ENCODE measurements at places on chromosomes 7 and 10.

DNA sequence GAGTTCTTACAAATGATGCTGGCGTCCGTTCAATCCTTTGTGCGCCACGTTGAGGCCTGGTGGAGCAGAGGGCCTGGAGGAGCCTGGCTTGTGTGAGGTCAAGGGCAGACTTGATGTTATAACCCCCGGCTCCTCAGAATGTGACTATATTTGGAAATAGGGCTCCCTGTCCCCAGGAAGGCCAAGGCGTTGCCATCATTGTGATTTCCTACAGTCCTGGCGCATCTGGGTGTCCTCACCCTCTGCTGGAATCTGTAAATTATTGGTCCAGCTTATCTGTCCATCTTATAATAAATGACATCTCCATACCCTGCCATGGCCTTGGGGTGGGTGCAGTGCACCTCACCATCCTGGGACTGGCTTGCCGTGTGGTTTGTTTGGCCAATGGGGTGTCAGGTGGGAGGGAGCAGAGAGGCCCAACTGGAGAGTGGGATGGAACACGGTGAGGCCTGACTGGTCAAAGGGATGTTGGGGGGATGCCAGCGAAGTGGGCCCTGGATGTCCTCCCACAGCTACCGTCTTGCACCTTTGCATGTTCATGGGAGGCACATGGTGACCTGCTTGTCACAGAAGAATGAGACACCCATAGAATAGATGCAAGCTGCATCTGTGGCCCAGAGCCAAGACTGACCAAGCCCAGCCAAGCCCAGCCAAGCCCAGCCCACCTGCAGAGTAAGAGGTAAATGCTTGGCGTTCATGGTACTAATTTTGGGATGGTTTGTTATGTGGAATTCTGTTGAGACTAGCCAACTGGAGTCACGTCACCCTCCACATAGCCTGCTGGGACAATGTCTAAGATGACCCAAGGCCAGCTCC lies 11.1 kb upstream of the LRRC27 start:
- no peak for DNase-seq

DNA sequence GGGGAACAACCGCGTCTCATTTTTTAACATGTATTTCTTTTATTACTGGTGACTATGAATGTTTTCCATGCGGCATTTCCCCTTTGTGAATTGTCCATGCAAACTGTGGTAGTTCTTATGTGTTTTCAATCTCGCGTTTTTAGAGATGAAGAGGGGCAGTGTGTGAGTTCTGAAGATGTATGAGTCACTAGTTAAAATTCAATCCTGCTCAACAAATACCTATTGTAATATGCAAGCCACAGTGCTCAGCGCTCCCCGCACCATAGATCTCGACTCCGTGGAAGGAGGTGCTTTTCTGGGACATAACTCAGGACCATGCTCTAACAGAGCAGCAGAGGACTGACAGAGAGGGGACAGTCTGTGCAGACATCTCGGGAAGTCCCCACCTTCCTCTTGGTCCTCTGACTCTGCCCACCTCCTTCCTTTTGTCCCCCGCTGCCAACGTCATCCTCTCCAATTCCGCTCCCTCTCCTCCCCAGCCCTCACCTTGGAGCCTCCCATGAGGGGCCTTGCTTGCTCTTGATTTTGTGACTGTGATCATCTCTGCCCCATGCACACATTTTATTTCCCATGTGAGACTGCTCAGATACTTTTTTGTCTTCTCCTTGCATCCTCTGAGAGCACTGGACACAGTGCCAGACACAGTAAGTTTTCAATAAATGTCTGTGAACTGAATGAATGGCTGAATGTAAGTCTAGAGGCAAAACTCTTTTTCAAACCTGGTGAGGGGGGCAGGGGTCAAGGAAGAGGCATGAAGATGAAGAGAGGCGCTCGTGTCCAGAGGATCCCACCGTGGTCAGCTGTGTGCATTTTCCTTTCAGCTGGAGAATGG lies 42.7 kb upstream of the PLEKHA1 start:
- no peak for DNase-seq

- DNase-seq = no peak
Measured at GRCh38 chr7:95141755-95142154, 182.6 kb downstream of the PON1 start.

- DNase-seq = peak; percentile 17
Measured at GRCh38 chr7:98105942-98106544, 619 bp upstream of the LMTK2 start.

GRCh38 chr7:1704811-1705738 lies 35.0 kb downstream of the ELFN1 start:
- DNase-seq = peak; percentile 6

- no peak for DNase-seq
Measured at GRCh38 chr7:131501930-131502685, 54.3 kb downstream of the PODXL start.

GRCh38 chr10:11177381-11177780 lies 159.7 kb downstream of the CELF2 start:
- DNase-seq = no peak

DNA sequence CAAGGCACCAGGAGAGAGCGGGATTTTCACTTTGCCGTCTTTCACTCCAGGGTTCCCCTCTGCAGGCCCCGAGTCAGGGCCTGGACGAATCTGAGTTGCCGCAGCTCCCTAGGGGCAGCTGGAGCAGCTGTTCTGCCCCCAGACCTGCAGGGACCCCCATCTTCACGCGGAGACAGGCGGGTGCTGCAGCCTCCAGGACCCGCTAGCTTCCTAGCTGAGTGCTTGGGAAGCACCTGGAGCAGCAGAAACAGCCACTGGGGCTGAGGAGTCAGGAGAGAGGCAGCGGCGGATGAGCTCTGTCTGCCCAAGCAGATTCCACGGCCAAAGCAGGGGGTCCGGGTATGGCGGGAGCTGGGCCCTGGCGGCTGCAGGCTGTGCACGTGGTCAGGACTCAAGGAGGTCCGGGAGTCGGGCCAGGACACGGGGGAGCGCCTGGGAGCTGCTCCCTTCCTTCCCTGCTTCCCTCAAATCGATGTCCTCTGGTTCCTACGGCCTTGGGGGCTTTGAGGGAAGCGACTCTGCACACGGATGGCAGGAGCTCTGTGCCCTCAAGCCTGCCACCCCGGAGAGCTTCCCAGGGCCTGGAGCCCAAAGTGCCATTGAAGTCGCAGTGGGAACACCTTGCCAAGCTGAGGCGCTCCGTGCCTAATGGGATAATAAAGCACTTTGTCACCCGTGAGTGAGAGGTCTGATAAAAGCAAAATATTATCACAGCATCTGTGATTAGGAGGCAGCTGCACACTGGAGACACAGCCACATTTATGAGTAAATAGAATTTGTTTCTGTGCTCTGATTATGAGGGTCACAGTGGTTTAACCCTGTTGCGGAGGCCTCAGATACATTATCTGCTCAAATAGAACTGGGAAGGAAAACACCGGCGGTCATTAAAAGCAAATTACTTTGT lies 17.2 kb downstream of the MNX1 start:
- DNase-seq = no peak

- no peak for DNase-seq
Measured at GRCh38 chr10:70592186-70592735, 10.3 kb downstream of the PRF1 start.

- DNase-seq = no peak
Measured at GRCh38 chr7:28592861-28593260, 180.5 kb downstream of the CREB5 start.

- no peak for DNase-seq
Measured at GRCh38 chr10:13690281-13690825, 103.6 kb downstream of the PRPF18 start.

GRCh38 chr10:17340144-17340829 lies 112.2 kb downstream of the VIM start:
- no peak for DNase-seq

DNA sequence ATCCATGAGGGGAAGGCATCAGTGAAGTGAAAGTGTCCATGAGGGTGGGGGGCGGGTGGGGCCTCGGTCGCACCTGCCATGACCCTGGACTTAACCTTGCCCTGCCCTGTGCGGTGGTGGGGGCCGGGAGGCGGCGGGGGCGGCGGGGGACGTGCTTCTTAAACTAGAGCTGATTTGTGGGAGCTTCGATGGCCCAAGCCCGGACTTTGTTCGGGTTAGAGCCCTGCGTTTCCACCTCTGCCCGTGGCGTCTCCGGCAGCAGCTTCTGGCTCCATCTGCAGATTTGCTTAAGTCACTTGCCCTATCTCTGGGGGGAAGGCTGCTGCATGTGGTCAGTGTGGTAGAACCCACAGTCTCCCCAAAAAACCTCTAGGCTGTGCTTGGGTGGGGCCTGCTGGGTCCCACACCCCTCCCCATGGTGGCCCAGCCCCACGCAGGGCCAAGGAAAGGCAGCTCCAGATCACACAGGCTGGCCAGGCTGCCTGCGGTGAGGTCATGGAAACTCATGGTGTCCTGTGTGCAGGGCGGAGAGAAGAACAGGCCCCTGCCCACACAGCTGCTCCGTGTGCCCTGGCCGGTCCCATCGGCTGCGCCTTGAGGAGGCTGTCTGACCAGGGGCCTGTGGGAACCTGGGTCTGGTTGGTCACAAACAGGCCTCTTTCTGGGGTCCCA lies 93.2 kb downstream of the INPP5A start:
- DNase-seq = no peak

- DNase-seq = no peak
Measured at GRCh38 chr7:134690016-134690415, 43.4 kb downstream of the BPGM start.

DNA sequence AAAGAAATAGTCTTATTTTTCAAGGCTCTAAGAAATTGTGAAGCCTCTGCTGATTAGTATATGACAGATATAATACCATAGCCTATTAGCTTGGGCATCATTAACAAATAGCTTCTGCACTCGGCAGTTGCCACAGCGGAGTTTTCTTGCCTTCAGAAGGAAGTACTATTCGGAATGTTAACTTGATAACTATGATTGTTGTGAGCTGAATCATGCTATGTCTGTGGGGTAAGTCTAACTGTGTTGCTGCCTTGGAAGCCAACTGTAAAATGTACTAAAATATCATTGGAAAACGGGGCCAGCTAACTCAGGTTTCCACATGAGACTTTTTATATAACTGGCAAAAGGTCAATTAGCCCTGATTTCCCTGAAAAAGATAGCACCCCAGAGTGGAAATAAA lies 93.2 kb downstream of the TWIST1 start:
- no peak for DNase-seq

DNA sequence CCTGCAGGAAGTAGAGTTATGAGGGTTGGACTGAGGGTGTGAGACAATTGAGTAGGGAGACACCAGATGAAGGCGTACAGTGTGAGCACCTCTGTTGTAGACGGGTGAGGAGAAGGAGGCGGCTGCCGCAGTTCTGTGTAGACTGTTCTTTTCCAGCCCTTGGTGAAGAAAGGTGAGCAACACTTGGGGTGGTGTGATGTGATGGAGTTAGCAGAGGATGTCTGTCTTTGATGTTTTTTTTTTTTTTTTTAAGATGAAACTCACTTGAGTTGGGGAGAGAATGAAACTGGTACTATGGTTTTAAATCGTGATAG lies 42.8 kb upstream of the RNF216 start:
- DNase-seq = peak; percentile 46

DNA sequence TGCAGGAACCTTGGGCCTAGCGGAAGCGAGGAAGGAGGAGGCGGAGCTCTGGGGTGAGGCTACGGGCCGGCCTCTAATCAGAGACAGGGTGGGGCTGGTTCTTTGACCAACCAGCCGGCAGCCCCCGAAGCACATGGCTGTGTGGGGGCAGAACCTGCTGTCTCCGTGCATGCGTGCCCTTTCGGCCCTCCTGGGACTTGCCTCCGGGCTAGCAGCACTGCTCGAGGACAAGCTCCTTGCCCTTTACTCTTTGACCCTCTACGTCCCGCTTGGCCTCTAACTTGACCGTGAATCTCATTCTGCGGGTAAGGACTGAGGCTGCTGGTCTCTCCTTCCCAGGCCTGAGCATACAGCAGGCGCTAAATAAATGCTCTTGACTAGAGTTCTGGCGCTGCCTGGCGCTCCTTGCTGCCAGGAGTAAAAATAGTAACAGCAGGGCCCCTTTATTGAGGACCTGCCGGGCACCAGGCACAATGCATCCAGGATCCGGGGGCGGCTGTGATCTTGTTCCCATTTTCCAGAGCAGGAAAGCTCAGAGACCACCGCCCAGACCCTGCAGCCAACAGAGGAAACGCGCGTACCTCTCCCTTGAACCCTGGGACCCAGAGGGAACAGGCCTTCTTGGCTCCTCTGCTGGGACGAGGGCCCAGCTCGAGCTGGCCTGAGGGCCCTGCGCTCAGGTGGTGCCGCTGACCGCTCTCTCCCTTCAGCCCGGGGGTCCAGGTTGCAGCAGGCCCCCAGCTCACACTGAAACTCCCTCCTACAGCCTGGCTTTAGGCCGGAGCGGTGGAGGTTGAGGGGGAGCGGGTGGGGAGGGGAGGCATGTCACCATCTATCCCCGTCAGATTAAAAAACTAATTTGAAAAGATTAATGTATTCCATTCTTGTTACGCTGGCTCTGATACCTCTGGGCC lies 2.7 kb upstream of the COMTD1 start:
- DNase-seq = no peak

DNA sequence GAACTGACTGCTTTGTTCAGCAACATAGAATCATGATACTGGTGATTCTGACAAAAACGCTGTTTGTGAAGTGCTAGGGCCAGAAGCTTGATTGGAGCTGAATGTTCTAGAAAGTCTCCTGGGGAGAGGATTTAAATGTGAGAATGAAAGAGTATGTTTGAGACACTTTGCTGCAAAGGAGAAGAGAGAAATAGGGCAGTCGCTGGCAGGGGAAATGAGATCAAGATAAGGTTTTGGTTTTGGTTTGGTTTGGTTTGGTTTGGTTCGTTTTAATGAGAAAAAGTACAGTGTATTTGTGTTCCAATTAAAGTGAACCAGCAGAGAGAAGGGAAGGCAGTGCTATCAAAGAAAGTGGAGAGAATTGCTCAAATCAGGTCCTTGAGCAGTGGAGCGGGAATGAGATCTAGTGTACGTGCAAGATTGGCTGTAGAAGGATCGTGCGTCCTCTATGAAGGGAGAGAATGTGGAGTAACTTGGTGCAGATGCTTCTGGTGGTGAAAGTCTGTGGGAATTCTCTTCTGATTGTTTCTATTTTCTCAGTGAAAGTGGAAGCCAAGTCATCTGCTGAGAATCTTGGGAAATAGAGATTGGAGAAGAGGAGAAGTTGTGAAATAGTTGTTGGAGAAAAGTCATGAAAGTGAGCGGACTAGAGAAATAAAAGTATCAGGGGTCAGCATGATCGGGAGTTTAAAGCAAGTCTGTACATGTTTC lies 270.5 kb downstream of the CCDC3 start:
- DNase-seq = no peak

DNA sequence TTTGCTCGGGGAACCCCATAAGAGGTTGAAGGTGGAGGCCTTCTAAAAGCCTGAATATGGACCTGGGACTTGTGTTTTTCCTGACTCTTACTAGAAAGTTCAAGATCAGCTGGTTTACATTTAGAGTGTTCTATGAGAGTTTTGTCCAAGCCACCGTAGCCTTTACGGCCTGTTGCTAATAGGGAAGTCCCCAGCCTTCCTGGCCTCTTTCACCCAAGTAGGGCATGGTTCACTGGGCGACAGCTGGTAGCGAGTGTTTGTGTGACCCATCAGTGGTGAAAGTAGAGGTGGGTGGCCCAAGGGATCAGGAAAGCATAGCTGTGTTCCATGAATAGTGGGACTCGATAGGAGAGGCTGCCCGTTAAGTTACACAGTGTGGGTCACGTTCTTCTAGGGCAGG lies 60.1 kb downstream of the RABGEF1 start:
- no peak for DNase-seq

DNA sequence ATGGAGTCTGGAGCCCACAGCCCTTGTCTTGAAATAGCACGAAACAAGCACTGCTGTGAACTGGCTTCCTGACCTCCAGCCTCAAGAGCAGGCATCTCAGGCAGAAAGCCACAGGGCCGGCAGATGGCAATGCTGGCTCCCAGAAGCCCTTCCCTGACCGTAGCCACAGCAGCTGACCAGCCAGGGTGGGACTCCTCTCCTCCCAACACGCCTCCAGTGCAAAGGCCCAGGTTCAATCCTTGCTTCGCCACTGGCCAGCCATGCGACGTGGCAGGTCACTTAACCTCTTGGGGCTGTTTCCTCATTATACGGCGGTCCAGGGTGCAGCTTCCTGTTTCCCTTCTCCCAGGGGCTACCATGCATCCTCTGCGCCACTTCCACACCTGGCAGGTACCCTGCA lies 12.8 kb downstream of the PRKAG2 start:
- no peak for DNase-seq

Measured in stimulated activated naive CD8-positive, alpha-beta T cell treated with anti-CD3 and anti-CD28 coated beads, Interleukin-15, amount 100 ng/mL, for 72 hours (primary cell).